CD4-positive, alpha-beta T cell treated with Interleukin-15 for 4 hours (primary cell): ENCODE measurements at places on chromosomes 5 and 9.

- no peak for DNase-seq
Measured at GRCh38 chr9:110116543-110116885, 91.4 kb downstream of the C9orf152 start.

GRCh38 chr5:89929173-89929572 is 480.4 kb downstream of the CETN3 start:
- DNase-seq, result no peak

- DNase-seq, result no peak
Measured at GRCh38 chr9:115058684-115059315, 59.2 kb downstream of the TNC start.

GRCh38 chr9:92275541-92275940 is 18.0 kb downstream of the IARS1 start:
- no peak for DNase-seq

- no peak for DNase-seq
Measured at GRCh38 chr9:109063760-109064159, 50.5 kb upstream of the CTNNAL1 start.

DNA sequence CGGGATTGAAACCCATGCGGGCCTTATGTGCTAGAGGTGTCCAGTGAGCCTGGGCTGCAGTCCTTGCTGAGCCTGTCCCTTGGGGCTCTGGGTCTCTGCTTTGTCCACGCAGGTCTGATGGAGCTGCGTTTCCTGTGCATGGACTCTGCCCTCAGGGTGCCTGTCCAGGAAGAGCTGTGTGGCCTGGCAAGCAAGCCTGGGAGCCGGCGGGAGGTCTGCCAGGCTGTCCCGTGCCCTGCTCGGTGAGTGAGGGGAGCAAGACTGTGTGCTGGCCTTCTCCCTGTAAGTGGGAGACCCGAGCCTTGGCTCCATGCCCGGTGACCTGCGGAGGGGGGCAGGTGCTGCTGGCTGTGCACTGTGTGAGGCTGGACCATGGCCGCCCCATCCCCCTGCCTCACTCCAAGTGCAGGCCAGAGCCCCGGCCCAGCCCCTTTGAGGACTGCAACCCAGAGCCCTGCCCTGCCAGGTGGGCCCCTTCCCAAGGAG is 11.2 kb upstream of the CACFD1 start:
- no peak for DNase-seq

DNA sequence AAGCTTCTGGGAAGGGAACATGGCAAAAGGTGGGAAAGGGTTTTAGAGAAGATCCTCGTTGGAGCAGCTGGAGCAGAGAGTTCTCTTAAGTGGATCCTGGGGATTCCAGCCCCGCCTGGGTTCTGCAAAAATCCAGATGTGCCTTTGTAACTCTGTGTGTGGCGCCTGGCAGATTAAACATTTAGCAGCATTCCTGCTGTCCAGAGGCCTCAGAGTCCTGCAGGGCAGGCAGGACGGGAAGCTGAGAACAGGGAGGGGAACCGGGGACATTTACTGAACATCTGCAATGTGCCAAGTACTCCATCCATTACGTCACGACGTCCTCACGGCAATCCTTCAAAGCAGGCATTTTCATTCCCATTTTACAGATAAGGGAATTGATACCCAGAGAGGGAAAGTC is 6.0 kb downstream of the EIF4E1B start:
- DNase-seq, result no peak

DNA sequence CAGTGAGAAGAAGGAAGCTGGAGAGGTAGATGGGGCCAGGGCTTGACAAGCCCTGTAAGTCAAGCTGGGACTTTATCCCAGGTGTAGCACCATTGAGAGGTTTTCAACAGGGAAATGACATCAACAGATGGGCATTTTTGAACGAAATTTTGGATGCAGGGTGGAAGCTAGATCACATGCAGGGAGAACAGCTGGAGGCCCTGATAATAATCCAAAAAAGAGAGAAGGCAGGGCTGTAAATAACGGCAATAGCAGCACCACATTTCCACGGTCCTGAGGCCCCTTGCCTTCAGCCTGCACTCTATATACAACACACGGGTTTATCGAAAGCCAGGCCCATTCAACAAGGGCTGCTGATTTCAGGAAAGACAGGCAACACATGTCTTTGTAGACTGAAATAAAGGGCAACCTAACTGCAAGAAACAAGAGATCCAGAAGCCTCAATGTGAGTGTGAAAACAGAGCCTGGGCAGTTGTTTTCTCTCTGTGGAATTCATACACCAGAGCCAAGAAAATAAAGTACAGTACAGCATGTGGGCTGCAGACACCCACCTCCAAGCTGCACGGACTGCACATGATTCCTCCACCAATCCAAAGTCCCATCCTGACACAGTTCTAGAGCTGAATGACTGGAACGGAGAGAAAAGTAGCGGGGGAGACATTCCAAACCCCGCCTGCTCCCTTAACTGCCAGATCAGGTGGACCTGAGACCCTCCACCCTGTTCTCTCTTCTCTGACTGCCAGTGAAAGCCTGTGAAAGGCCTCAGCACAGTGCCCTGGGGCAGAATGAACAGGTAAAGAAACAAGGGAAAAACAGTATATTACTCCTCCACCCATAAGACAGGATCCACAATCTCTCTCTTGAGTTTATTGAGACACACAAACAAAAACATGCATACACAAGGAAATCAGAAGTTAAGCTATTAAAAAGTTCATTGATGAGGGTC is 36.3 kb downstream of the KLHL3 start:
- DNase-seq, result no peak

- DNase-seq, result peak; percentile 69
Measured at GRCh38 chr5:76544268-76544926, 78.8 kb downstream of the F2RL2 start.

DNA sequence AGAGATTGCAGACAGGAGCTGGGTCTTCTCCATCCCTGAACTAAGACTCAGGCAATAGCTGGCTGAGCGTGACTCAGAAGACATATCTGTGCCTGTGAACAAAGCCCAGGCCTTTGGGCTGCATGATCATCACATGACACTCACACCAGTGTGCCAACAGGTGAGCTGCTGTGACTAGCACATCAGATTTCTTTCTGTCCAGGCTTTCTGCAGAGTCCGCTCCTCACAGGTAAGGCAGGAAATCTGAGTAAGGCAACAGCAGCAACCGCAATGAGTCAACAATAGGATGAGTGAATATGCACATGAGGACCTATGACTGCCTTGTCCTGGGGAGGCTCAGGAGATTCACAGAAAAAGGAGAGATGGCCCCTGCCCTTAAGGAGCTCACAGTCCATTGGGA is 293.6 kb downstream of the ACTL7B start:
- DNase-seq, result no peak

DNA sequence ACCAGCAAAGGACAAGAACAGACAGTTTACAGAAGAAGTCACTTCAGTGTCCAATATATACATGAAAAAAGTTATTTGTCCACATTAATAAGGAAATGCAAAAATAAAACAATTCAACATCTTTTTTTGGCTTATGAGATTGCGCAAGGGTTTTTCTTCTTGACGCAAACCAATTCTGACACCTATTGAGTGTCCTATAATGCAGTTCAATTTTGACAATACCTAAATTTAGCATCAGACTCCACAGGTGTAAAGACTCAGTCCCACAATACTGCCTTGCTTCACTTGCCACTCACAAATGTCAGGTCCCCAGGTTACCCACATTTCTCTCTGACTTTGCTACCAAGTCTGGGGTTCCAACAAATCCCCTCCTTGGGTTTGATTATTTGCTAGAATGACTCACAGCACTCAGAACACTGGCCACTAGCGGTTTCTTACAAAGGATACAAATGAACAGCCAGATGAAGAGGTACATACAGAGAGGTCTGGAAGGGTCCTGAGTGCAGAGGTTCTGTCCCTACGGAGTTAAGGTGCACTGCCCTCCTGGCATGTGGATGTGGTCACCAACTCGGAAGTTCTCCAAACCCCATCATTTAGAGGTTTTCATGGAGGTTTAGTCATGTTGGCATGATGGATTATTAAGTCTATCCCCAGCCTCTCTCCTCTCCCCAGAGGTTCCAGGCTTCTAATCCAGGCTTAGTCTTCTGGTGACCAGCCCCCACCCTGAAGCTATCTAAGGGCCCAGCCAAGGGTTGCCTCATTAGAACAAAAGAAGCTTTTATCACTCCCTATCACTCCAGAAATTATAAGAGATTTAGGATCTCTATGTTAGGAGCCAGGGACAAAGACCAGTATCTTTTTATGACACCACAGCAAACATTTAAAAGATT is 27.0 kb upstream of the SLC22A5 start:
- no peak for DNase-seq

GRCh38 chr9:134858051-134858841 is 22.4 kb upstream of the FCN2 start:
- DNase-seq, result no peak

DNA sequence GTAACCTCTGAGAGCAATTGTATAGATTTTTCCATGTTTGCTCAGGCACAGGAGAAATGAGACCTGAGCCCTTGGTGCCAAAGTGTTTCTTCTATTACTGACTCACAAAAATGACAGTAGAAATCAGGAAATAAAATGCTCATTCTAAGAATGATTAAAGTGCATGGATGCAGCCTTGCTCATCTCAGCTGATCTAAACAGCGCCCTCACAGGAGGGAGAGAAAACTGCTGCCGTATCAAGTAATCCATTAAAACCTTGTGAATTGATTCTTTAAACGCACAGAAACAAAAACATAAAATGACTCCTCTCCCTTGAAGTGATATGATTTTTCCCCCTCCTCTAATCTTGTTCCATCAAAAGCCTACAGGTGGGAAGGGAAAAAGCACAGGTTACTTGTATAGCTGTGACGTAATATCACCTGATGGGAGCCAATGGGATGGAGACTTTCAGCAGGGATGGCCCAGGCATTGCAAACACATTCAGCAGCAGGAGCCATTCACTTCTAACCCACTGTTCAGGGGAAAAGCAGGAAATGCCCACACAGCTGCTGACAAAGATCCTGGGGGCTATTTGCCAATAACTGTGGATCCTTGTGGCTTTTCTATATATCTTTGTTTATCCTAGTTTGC is 76.7 kb downstream of the PLCXD3 start:
- no peak for DNase-seq

DNA sequence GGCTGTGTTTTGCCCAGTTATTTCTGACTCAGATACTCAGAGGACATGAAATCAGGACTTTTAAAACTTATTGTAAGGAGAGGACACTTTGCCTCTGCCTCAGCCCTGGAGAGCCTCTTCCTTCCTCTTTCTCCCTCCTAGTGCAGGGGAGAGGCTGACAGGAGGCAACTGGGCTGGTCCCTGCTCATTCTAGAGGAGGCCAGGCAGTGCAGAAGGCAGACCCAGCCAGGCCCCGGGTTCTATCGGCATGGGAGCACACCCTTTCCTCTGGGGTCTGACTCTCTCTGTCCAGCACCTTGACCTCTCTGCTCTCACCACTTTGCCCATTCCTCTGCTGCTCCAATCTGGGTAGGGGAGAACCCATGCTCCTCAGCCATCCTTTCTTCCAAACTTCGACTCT is 16.0 kb upstream of the SMIM32 start:
- DNase-seq, result no peak

DNA sequence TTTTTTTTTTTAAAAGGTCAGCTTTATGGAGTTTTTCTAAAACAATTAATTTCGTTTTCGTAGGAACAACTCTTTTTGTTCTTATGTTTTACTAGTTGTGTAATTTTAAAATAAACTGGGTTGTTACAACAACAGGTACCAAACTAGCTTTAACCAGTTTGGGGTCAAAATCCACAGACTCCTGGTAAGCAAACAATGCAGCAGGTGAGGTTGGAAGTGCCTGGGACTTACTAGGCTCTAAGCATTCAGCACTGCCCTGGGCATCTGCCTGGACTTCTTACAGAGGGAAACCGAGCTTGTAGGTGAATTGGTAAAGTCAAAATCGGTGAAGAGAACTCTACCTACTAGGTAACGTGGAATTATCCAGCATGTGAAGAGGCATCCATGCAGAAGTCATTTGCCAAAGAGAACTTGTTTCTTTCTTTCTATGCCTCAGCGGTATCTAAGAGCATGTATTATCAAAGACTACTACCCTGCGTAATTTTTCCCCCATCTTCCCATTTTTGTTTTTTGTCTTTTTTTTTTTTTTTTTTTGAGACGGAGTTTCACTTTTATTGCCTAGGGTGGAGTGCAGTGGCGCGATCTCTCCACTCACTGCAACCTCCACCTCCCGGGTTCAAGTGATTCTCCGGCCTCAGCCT is 145.4 kb downstream of the KCTD16 start:
- DNase-seq, result no peak

DNA sequence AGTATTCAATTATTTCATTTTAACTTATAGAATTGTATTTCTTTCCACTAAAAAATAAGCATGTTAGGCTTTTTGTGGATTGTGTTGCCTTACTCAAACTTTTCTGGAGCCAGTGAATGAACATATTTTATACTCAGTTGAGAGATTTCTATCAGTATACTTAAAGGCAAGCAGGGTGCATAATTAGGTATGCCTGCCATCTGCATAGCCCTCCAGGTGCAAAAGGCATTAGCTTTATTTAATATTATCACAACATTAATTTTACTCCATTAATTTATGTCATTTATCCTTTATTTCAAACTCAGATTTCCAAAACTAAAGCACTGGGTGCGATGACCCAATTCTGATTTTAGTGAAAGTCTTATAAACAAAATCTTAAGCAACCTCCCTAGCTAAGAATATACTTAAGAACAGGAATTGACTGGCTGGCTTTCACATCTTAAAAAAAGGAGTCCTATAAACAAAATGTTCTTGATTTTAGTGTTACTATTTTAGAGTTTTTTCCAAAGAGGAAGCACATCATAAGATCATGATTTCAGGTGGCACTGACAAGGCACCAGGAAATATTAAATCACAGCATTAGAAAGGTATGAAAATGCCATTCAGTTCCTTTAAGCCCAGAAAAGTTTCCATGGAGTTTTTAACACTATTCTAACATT is 178.4 kb downstream of the MPDZ start:
- no peak for DNase-seq

- DNase-seq, result peak; percentile 39
Measured at GRCh38 chr9:100322954-100323536, 29.7 kb downstream of the TEX10 start.

DNA sequence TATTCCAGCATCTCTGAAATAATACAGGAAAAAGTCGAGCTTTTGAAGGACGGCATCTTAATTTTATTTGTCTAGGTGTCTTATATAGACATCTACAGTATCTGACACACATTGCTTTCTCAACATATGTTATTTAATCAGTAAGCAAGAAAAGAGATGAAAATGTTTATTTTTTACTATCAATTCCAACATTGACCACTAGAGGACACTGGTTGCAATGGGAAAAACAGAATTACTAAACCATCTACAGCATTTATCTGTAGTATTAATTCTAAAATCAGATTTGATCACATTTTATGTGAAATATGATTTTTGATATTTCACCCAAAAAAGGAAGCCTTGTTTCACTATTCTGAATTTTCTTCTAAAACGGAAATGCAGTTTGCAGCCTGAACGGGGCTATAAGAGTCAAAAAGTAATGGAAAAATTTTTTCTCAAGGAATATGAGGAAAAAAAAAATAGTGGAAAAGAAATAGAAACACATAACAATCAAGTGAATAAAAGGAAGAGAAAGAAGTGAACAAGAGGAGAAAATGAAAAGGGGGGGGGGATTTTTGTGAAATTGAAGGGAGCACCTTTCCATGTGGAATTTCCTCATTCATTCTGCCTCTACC is 98.6 kb downstream of the OSTF1 start:
- peak; percentile 52 for DNase-seq

GRCh38 chr9:124511891-124512805 is 4.9 kb upstream of the NR5A1 start:
- DNase-seq, result no peak
